ENCODE measurements at places on chromosomes 7 and 10.

GRCh38 chr7:30359957-30360356 lies 75.6 kb downstream of the ZNRF2 start:
- no peak for DNase-seq

GRCh38 chr10:29035721-29036120 lies 253.1 kb upstream of the LYZL1 start:
- no peak for DNase-seq

DNA sequence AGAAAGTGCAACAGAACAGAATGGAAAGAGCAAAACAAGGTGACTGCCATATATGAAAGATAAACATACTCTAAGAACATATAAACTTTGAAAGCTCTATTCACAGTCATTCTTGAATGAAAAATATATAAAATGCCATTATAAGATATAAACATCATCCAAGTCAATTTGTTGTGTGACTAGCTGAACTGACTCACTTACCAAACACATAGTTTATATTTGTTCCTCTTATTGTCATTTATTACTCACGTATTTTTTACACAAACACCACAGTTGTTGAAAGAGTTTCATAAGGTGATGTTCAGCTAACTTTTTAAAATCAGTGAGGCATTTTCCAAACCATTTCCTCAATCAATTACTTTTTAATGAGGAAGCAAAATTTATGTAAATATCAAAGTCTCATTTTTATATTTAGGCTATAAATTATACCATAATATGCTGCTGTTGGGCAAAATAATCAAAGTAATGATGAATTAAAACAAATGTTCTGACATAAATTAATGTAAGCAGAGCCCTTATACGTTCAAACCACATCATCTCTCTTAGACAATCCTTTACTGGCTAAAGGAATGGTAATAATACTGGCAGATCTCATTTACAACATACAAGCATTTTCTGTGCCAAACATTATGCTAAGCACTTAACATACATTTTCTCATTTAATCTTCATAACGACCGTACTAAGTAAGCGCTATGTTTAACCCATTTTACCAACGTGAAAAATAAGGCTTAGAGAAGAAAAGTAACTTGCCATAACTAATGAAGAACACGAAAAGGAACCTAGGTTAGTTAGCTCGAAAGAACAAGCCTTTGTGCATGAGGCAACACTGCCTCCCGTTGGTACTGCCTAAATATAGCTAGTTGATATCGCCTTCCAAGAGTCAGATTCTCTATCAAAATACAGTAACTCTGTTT lies 7.3 kb downstream of the LRRN3 start:
- no peak for DNase-seq

DNA sequence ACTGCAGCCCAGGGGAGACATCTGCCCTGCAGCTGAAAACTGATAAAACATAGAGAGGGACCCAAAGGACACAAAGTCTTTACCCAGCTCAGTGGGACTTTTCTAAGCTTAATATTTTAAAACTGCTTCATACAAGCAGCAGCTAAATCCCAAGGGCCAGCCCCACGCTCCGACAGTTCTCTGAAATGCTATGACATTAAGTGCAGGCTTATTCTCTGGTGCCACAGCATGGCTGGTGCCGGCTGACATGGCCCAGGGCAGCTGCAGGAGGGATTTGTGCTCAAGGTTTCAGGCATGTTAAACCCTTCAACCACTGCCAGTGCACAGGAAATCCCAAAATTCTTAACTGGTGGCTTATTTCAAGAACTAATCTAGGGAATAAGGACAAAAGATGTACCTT lies 170.9 kb downstream of the PARD3 start:
- DNase-seq, result no peak

- DNase-seq, result no peak
Measured at GRCh38 chr7:38318241-38318640, 44.8 kb upstream of the TARP start.

GRCh38 chr7:134245253-134245652 lies 71.5 kb downstream of the SLC35B4 start:
- no peak for DNase-seq

- DNase-seq, result no peak
Measured at GRCh38 chr7:104642560-104642959, 314.2 kb downstream of the LHFPL3 start.

GRCh38 chr10:116590590-116591444 lies at the start of gene PNLIPRP1:
Gene PNLIPRP1 (plus strand): TSS chr10:116590959. CDS start chr10:116591130, 171 bp downstream.
- DNase-seq, result no peak

GRCh38 chr10:5546891-5547680 lies 22.3 kb downstream of the CALML3 start:
- DNase-seq, result peak; percentile 27

GRCh38 chr10:130737621-130738020 lies 573.9 kb downstream of the TCERG1L start:
- DNase-seq, result no peak

GRCh38 chr10:59894114-59894513 lies 12.2 kb downstream of the CCDC6 start:
- DNase-seq, result peak; percentile 88

DNA sequence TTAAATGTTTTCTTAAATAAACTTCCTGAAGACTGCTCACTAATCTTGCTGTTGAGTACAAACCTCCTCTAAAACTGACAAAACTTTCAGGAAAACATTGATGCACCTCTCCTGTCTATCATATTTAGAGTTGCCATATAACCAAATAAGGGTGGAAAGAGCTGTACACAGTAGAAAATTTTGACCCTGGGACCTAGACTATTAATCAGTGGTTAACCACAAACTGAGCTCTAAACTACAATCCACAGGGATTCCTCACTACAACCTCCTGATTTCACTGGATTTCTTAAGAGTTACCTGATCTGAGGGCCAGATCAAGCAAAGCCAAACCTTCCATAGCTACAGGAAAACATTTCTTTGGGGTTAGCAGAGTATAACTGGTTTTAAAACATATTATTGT lies 39.9 kb upstream of the WNT16 start:
- peak; percentile 93 for DNase-seq

DNA sequence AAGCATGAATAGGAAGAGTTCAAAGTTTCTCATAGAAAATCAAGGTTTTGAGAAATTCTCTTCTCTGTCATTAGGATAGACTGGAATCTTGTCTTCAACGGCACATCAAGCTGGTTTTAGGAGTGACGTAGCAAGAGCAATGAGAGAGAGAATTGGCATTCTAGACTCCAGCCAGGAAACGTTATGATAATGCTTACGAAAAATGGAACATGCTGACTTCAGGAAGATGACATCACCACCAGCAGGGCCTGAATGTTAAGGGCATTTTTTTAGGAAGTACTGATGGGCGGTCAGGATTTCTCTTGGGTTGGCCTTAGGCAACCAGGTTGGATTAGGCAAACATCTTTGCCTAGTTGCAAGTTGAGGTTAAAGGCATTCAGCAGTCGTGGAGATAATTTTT lies 213.2 kb upstream of the CTBP2 start:
- DNase-seq, result no peak

DNA sequence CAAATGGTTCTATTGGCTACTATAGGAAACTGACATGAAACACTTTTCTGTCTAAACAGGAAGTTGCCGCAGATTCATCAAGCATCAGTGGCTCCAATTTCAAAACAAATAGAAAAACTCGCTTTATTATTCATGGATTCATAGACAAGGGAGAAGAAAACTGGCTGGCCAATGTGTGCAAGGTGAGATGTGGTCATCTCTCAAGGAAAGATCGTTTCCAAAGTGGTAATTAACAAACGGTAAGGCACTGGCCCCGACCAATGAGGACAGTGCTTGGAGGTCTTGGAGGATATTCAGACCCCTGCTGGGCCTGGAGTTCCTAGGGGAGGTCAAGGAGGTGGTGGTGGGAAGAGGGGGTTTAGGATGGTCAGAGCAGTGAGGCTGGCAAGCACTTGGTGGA lies 2.6 kb downstream of the PNLIP start:
- no peak for DNase-seq

- DNase-seq, result no peak
Measured at GRCh38 chr7:93981480-93981874, 22.7 kb downstream of the BET1 start.

GRCh38 chr10:51137756-51138529 lies 63.7 kb downstream of the PRKG1 start:
- peak; percentile 55 for DNase-seq

- no peak for DNase-seq
Measured at GRCh38 chr10:85612833-85613232, 753.8 kb downstream of the GRID1 start.

DNA sequence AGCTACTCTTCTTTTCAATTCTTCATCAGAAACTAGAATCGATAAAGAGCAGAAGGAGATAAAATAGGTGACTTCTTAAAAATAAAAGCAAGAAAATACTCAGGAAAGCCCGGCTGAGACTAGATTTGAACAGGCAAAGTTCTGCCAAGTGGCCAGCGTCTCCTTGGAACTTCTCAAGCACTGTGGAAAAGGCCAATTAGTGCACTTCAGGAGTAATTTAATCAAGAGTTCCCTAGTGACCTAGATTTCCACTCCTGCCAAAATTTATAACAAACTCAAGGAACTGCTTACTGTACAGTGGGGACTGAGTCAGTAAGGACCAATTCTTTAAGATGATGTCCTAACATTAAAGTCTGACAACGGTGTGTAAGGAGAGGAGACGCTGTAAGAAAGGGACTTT lies 57.3 kb downstream of the CHCHD3 start:
- DNase-seq, result no peak

DNA sequence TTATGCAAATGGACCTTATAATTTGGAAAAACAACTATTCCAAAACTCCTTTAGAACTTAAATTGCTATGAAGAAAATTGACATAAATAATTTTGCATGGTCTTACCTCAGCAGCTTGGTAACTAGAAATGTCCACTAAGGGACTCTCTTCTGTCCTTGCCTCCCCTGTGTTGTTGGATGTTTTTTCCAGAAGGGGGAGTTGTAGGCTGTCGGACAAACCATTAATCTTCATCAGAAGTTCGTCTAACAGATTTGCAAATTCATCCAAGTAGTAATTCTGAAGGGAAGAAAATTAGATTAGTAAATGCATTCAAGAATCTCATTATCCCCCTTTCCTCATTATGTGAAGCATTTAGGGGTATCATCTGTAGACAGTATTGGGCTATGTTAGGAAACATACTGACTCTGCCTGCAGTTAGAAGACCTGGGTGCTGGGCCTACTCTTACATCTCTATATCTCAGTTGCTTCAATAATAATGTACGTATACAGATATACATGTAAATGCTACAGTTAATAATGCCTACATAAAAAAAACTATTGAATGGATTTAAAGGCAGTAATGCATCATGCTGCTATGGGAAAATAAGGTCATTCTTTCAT lies 155.6 kb downstream of the PKD1L1 start:
- peak; percentile 9 for DNase-seq

- no peak for DNase-seq
Measured at GRCh38 chr7:35256256-35257175, 2.6 kb upstream of the TBX20 start.

DNA sequence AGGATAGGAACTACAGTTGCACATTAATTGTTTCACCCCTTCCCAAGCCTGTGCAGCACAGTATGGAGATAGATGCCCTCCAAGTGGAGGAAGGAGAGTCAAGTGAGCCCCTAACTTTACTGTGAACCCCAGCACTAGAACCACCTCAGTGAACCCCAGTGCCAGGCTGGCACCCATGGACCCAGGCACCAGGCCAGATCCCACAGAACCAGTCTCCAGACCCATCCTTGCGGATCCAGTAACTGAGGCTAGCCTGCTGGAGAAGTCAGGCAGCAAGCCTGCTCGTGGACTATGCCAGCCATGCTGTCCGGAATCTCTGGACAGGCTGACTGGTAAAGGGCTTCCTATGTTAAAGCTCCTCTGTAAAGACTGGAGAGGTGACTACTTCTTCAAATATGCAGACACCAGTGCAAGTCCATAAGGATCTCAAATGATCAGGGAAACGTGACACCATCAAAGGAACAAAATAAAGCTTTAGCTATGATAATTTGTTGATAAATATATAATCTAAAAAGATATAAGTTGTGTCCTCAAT lies 27.7 kb downstream of the SHOC2 start:
- no peak for DNase-seq

DNA sequence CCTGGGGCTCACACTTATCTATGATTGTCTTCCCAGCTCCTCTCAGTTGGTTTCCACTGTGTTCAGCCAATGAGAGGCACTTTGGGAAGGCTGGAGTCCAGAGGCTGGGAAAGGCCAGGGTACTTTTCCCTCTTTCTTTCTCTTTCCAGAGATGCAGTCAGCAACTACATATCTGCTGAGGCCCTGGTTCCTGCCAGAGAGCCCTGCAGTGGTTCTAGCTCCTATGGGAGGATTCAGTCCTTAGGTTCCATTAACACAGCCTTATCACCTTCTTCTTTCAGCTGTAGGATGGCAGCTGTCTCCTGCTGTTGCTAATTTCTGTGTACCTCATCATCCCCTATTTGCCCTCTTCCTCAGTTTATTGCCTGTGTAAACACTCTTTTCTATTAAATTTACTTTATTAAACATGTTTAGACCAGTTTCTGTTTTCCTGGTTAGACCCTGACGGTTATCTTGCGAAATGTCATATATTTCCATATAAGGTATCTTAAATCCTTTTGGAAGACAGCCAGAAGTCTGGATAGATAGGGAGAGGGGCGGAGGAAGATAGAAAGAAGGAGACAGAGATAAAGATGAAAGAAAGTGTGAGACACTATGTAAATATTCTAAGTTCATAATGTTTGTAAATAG lies 100.3 kb downstream of the HGF start:
- no peak for DNase-seq

GRCh38 chr10:11242443-11243387 lies 225.0 kb downstream of the CELF2 start:
- DNase-seq, result no peak

DNA sequence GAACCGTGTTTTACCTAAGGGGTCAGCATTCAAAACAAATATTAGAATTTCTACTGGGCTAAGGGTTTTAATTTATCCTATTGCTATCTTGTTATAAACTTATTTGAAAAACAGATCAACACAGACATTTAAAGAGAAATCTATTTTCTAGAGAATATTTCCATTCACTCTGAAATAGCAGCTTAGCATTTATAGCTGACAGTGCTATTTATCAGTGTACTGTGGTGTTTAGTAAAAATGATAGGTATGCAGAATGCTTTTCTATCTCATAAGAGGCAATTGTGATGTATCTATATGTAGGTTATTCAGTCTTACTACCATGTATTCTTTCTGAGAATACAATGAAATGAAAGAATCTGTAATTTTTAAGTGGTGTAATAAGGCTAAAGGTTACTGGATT lies 1077.4 kb downstream of the REEP3 start:
- DNase-seq, result no peak

GRCh38 chr7:79217468-79217867 lies 236.0 kb downstream of the MAGI2 start:
- DNase-seq, result peak; percentile 20

GRCh38 chr10:133170092-133170491 lies 10.1 kb downstream of the KNDC1 start:
- DNase-seq, result no peak

- no peak for DNase-seq
Measured at GRCh38 chr7:7808626-7809025, 90.2 kb upstream of the RPA3 start.

- peak; percentile 4 for DNase-seq
Measured at GRCh38 chr7:1579481-1580421, 9.9 kb upstream of the PSMG3 start.

GRCh38 chr10:29141761-29142160 lies 147.1 kb upstream of the LYZL1 start:
- DNase-seq, result peak; percentile 80
